ENCODE measurements at places on chromosomes 1 and 21.

- no peak for DNase-seq
Observed at GRCh38 chr21:38439426-38439825, 58.9 kb downstream of the ERG start.

DNA sequence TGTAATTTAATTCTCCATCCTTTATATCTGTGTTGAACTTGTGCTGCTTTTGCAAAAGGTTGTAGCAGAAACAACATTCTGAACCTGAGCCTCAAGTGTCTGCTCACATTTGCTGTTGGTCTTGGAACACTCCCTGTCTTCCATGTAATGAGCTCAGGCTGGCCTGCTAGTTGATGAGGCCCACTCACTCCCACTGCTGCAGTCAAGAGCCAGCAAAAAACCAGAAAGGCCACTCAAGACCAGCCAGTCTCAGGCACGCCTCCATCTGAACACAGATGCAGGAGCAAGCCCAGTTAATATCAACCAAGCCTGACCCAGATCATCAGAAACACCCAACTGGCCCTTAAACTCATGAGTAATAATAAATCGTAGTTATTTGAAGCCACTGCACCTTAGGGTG is 342.2 kb upstream of the NFIA start:
- DNase-seq: no peak

DNA sequence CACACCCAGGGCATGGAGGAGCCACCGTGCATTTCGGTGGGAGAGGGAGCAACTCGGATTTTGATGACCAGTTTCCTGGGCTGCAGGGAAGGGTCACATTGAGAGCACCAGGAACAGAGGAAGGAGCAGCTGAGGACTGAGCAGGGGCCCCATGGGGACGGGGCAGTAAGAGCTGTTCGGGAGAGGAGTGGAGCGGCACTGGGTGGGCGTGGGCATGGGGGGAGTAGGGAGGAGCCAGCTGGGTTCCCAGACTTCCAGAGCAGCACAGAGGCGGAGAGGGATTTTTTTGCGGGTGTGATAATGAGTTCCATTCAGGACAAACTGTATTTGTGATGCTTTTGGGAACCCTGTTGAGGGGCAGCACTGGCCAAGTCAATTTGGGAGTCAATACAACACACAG is 17.4 kb upstream of the GPR153 start:
- DNase-seq: no peak

GRCh38 chr1:202956969-202957368 is 1.1 kb downstream of the ADIPOR1 start:
- DNase-seq: no peak
